ENCODE measurements at places on chromosomes 5 and 9.

DNA sequence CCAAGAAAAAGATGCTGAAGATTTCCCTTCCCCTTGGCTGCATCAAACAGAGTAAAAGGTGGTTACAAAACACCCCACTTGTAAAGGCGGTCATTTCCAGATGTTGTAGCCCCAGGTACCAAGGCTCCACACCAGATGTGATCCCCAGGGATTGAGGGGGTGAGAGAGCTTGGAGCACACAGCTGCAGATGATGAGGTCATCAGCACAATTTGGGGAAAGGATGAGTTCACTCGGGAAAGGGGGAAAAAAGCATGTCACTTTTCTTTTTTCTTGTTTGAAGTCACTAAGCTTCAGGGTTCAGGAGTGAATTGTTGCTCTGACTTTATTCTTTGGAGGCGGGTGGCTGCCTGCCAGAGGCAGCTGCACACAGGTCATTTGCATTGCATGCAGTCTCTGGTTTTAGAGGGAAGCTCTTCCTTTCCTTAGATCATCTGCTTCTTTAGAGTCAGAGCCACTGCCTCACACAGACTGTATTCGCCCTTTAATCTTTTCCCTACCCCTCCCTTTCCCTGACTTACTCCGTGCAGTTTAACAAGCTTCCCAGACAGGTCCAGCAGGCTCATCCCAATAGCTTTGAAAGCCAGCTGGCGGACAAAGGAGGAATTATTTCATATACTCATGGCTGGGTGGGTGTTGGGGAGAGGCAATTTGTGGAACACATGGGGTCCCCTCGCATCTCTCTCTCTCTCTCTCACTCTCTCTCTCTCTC is 409.3 kb upstream of the SLC24A2 start:
- DNase-seq = peak; percentile 44

- DNase-seq = no peak
Measured at GRCh38 chr5:167993771-167994170, 297.7 kb upstream of the WWC1 start.

GRCh38 chr9:89702401-89702800 is 97.6 kb downstream of the GADD45G start:
- no peak for DNase-seq

- no peak for DNase-seq
Measured at GRCh38 chr9:131097126-131097947, 1.0 kb downstream of the AIF1L start.

- no peak for DNase-seq
Measured at GRCh38 chr5:173626505-173626820, 10.0 kb upstream of the BOD1 start.

- no peak for DNase-seq
Measured at GRCh38 chr5:36573438-36573837, 33.0 kb upstream of the SLC1A3 start.

- DNase-seq = peak; percentile 44
Measured at GRCh38 chr5:61332851-61333320, 828 bp downstream of the ZSWIM6 start.

- DNase-seq = no peak
Measured at GRCh38 chr9:77588271-77588937, 59.7 kb downstream of the GNA14 start.

DNA sequence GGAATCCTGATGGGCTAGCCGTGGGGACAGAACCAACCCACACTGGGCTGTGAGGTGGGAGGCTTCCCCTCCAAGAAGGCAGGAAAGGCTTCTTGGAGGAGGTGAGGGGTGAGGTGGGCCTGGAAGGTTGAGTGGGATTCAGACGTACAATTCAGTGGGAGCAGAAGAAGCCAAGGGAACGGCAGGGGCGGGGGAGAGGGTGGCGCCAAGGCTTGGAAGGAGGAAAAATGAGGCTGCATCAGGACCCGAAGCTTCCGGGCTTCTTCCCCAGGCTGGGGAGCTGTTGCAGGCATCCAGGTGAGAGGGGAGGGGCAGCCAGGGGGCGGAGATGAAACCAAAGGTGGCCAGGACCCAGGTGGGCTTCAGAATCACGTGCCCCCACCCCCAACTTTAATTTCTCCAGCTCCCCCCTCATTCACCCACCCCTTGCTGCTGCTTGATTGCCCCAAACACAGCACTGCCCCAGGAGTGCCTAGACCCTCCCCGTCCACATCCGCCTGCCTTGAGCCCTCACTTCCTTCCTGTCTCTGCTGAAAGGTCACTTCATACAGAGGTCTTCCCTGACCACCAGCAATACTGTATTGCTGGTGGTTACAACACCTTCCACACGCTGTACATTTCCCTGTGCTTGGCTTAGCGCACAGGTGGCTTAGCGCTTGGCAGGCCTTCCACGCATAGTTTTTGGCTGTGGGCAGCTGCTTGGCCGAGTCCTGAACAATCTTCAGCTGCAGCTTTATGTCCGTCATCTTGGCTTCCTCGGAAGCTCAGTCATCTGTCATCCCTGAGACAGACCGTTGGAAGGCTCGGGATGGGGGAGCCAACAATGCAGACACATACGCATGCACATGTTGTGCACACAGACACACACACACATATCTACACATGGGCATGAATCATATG is 193.5 kb downstream of the RGS3 start:
- DNase-seq = no peak

DNA sequence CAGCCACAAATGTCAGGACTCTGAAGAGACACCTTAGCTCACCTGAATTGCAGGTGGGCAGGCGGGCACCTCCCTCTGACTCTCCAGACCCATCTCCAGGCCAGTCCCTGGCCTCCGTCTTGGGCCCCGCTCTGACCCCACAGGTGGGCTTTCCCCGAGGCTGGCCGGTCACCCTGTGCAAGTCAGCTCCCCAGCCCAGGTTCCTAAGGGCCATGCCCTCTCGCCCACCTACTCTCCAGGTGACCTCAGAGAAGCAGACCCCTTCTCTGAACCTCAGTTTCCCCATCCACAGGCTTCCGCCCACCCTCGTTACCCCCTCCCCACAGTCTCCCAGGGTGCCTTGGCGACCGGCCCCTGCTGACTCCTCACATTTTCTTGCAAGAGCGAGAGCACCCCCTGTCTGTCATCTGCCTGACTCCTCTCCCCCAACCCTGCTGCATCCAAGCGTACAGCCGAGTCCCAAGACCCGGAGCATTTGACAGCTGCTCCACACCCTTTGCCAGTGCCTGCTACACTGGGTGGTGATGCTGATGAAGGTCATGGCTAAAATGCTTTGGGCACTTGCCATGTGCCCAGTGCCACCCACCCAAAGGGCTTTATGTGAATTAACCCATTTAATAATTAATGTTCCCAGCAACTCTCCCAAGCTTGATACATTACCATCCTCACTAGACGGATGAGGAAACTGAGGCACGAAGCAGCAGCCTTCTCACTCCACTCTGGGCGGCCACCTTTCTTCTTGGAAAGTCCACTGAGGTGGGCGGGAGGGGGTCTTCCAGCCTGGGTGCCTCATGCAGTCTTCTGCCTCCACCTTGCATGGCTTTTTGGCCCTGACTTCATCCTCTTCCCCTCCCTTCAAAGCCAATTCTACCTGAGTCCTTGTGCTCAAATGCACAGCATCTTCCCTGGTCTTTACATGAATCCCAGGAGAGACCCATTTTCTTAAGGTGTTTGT is 51.1 kb upstream of the ORM1 start:
- peak; percentile 42 for DNase-seq

DNA sequence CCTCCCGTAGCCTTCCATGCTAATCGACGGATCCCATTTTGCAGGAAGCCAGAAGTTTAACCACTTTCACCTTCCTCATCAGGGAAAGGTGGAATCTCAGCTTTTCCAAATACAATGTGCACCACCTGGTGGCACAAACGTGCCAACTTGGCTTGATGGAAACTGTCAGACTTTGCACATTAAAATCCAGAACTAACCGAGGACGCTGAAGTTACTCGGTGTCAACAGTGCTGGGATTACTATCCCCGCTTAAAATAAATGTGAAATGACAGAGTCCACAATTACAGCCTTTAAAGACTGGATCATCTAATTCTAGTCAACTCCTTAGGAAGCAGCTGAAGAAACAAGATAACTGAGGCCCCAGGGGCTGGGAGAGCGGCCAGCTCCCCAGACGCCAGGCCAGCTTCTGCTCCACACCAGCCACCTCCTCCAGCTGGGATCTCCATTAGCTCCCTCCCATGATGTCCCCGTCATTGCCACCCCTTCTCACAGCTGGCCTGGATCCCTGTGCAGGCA is 50.1 kb upstream of the RETREG1 start:
- peak; percentile 20 for DNase-seq

GRCh38 chr9:128902351-128903078 is 18.3 kb upstream of the PHYHD1 start:
- no peak for DNase-seq

DNA sequence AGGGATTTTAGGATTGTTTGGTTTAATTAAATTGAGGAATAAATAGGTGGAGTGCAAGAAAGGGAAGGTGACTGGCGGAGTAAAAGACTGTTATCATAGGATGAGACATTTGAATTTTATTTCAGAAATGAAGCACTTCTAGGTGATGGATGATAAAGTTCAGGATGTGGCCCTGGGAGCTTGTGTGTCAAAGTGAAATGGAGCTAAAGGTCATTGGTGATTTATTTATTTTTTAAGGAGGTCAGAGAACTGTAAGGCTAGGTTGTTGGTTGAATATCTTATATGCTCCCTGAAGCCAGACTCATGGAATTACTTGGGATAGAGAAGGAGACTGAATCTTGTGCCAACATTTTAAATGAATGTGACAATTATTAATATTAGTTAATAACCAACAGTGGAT is 40.5 kb downstream of the PBX3 start:
- no peak for DNase-seq

GRCh38 chr5:109916481-109917153 is 226.9 kb downstream of the MAN2A1 start:
- no peak for DNase-seq

DNA sequence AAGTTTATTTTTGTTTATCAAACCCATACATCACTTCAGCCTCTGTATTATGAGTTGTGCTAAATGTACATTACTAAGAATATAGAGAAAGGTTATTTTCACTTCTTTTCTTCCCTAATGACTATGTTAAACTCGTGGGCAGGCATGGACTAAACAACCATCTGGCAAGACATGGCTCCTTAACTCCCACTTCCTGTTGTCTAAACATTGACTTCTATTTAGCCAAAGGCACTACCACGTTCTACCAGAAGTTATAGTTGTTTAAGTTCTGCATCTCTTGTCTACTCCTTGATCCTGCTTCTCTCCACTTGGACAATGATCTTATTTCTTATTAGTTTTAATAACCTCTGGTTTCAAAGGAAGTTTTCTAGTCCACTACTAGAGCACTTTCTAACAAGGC is 136.1 kb downstream of the MACIR start:
- DNase-seq = no peak

DNA sequence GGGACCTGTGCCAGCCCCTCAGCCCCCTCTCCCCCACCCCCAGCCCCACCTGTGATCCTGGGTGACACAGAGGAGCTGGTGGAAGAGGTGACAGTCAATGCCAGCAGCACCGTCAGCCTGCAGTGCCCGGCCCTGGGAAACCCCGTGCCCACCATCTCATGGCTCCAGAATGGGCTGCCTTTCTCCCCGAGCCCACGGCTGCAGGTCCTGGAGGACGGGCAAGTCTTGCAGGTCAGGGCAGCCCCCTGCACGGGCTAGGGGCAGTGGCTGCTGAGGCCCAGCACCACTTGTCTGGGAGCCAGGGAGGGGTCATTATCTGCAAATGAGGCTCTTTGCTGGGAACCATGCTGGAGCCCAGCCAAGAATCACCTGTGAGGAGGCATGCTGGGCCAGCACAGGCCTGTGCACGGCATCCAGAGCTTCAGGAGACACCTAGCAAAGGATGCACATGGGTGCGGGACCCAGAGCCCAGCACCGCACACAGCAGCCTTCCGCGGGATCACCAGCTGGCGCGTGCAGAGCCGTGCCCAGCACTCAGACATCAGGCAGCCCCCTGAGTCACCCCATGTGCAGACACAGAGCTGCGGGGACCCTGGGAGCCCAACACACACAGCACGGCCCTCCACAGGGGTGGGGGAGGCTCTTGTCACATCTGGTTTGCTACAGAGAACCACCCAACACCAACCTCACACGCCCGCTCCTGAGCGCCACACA is 62.0 kb upstream of the ASS1 start:
- no peak for DNase-seq

- DNase-seq = no peak
Measured at GRCh38 chr9:137982200-137982599, 104.6 kb downstream of the CACNA1B start.

GRCh38 chr9:134655586-134656333 is 14.2 kb downstream of the COL5A1 start:
- no peak for DNase-seq

GRCh38 chr5:37739817-37740261 is 100.0 kb downstream of the GDNF start:
- no peak for DNase-seq

GRCh38 chr9:105206496-105206820 is 38.0 kb upstream of the SLC44A1 start:
- no peak for DNase-seq

All from muscle of back (tissue), 13 donors.